Muscle of back (tissue), 13 donors: ENCODE measurements at places on chromosomes 11 and 22.

GRCh38 chr11:1167751-1168231, 10.0 kb downstream of the MUC5AC start:
- no peak for DNase-seq

- no peak for DNase-seq
Observed at GRCh38 chr11:111350811-111351210, 28.3 kb downstream of the POU2AF1 start.

GRCh38 chr11:74460481-74461154, 6.7 kb downstream of the KCNE3 start:
- peak; percentile 18 for DNase-seq

GRCh38 chr11:123190518-123190917, 4.5 kb downstream of the CLMP start:
- no peak for DNase-seq

DNA sequence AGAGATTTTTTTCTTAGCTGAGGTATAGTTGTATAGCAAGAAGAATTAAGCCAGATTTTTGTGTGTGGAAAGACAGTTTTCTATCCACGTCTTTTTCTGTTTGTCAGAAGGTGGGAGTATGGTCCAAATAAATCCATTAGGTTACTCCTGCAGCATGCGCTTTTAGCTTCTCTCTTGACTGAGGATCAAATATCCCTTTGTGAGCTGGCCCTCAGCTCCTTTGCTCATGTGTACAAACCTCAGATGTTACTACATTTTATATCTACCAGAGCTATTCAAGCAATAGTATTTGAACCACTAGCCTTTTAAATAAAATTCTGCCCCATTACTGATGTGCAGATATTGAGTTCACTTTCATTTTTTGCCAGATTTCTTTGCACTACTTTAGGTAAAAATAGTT, 8.8 kb upstream of the SIDT2 start:
- no peak for DNase-seq

DNA sequence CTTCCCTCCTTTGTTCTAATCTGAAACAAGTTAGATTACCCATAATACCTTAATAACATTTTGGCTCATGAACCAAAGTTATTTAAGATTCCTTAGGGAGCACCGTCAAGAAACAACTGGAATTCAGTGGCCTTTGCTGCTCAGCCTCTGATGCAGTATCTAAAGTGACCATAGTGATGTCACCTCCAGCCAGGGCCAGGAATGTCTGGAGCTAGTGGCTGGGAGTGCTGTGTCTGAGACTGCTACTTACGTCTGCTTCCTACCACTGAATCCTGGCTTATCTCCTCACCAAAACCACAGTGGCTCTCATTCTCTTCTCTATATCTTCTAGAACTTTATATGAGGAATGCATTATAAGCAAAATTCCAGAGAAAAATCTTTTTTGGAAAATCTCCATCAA, 658.0 kb downstream of the DLG2 start:
- peak; percentile 49 for DNase-seq
